Activated CD8-positive, alpha-beta memory T cell treated with anti-CD3 and anti-CD28 coated beads, Interleukin-2, amount 10 ng/mL, durations not matched to agents 7 days and 5 days (primary cell): ENCODE measurements at places on chromosomes 7 and 10. TPM values are rescaled to one million over a fixed set of nuclear protein-coding genes. Genes with fewer than 3 reads are reported as not detected.

DNA sequence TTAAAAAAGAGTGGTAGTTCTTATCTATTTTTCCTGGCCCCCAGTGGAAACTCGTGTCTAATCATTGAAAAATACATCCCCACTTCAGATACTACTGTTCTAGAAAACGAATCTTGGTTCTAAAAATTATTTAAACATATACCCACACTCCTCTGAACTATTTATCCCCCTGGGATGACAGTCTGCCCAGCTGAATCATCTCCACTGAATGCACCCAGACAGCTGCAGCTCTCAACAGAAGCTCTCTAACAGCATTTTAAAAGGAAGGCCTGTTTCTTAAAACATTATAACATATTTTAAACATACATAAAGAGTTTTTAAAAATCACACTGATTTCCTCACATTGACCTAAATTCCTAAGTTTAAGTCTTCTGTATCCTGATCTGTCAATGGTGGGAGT, 544.6 kb upstream of the PHF14 start:
- no peak overlapping the region for H3K4me3 ChIP-seq
- no peak overlapping the region for H3K27ac ChIP-seq
- H3K4me1 ChIP-seq = no peaks in the 10 kb centered on the region
- no peaks in the 10 kb centered on the region for H3K36me3 ChIP-seq
- no peaks in the 10 kb centered on the region for H3K27me3 ChIP-seq

The OPALIN gene
- total RNA-seq = not detected

The C10orf62 gene
- not detected for total RNA-seq

DNA sequence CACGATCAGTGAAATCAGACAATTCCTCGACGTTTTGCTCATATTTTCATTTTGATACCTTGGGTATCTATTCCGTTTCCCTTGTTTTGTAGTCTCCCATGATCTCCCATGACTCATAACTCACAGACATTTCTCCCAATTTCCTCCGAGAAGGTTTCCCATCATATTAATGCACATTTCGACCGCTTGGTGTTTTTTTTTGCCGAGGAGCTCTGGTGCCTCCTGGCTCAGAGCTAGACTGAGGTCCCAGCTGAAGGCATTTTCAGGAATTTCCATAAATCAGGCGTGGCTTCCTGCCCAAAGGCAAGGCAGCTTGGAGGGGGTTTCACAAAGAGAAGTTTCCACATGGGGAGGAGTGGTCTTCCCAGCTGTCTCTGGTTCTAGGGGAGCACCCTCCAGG, 148.2 kb upstream of the TNS3 start:
- no peak overlapping the region for H3K4me3 ChIP-seq
- no peaks in the 10 kb centered on the region for H3K4me1 ChIP-seq
- H3K27me3 ChIP-seq = peaks cover 2% of the 10 kb centered on the region
- no peaks in the 10 kb centered on the region for H3K36me3 ChIP-seq
